CD4-positive, alpha-beta T cell treated with Interleukin-2 at 100 ng/mL for 4 hours (primary cell): ENCODE measurements at places on chromosomes 5 and 9.

GRCh38 chr9:91179237-91180138 is 182.2 kb downstream of the AUH start:
- no peak for DNase-seq

GRCh38 chr9:79220251-79220650 is 351.5 kb upstream of the TLE4 start:
- DNase-seq = no peak

DNA sequence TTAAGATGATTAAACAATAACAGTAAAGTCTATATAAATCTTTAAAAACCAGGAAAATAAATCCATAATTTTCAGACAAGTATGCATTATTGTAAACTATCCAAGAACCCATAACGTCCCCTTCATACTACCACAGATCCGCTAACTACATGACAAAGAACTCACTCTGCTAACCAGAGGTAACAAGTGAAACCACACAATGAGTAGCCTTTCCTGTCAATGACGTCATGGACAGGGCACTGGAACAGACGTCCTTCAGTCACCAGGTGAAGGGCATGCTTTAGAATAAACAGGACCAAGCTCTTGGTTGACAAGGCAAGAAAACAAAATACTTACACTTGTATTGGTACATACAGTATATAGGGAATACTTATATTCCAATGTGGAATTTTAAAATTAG is 45.2 kb downstream of the RNF130 start:
- no peak for DNase-seq

DNA sequence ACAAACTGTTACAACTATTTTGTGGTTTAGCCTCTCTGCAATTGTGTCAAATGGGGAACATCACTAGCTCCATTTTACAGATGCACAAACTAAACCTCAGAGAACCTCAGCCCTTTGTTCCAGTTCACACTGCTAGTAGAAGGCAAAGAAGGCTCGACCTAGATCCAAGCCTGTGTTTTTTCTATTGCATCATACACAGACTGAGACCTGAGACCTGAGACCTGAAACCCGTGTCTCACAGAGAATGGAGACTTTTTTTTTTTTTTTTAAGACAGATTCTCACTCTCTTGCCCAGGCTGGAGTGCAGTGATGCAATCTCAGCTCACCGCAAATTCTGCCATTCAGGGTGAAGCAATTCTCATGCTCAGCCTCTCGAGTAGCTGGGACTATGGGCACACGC is 120.8 kb downstream of the GALNT10 start:
- no peak for DNase-seq

- no peak for DNase-seq
Measured at GRCh38 chr5:407801-408268, 35.1 kb upstream of the EXOC3 start.

DNA sequence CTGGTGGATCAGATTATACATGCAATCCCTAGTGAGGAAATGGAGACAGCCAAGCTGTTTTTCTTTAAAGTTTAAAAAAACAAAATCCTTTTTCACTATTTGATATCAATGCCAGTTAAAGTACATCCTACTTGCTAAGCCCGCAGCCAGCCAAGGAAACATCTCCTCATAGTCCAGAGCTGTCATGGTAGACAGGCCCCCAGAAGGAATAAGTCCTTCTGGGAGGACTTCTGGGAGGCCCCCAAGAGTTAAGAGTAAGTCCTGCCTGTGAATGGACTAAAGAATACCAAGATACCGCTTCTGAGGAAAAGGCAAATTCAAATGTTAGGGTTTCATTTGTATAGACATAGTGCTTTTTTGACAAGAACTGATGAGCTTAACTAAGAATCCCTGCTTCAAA is 38.3 kb downstream of the MOCS2 start:
- no peak for DNase-seq

DNA sequence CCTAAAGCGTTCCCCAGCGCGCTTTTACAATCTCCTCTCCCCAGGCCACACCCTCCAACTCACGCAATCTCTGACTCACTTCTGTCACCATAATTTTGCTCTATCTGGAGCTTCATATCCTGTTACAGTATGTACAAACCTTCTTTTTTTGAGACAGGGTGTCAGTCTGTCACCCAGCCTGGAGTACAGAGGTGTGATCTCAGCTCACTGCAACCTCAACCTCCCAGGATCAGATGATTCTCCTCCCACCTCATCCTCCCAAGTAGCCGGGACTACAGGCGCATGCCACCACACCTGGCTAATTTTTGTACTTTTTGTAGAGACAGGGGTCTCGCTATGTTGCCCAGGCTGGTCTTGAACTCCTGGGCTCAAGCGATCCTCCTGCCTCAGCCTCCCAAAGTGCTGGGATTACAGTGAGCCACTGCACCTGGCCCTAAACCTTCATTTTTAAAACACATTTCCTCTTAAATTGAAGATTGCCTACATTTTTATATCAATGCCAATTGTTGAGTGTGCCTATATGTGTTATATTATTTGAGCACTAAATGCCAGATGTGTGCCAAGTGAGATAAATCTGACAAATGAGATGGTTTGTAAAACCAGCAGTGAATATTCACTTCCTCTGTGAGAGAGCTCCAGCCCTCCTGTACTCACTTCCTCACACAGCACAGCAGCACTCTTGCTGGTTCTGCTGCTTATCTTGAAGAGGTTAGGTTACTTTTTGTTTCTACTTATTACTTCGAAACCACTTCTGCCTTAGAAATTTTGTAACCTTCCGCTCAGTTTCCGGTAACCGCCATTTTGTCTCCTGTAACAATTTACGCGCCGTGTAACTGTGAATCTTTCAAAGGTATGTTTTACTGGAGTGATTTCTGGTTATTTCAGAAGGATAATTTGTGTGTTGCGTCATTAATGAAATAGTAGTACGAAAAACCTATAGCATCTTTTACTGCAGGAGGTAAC is 57.9 kb downstream of the DOCK8 start:
- peak; percentile 89 for DNase-seq
